ENCODE measurements at places on chromosomes 12 and 14.

- no peak for DNase-seq
Measured at GRCh38 chr12:89468648-89469326, 55.8 kb downstream of the GALNT4 start.

- no peak for DNase-seq
Measured at GRCh38 chr12:49044660-49045059, 15.9 kb downstream of the KMT2D start.

DNA sequence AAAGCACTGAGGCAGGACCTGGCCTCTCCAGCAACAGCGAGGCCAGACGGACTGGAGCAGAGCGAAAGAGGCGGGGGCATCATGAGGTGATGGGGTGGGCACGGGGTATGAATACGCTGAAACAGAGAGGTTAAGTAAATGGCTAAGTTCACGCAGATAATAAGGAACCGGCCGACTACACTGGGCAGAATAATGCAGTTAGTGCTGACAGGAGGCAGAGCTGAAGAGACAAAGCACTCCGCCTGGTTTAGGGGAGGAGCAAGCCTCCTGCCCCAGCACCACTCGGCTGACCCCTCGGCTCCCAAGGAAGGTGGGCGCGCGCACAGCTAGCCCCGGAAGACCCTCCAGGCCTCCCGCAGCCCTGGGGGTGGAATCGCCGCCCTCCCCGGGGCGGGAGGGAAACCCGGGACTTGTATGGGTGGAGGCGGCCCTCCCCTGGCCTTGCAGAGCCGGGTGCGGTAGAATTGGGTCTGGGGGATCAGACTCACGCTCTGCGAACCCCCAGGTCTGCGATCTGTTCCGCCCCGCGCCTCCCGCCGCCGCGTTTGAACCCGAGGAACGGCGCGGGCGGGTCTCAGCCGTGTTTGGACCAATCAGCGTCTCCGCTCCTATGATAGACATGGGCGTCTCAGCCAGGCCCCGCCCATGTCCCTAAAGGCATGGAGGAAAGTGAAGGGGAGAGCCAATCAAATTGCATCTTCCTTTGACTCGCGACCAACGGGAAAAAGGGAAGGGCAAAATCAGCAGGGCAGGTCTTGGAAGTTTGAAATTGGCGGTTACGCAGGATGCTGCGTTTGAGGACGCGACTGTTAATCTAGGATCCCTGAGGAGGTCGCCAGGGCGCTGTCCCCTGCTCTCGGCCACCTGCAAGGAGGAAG is at the start of gene CIT:
Gene CIT, minus strand, starts transcription at position 560 of the 878 bp plus-strand sequence. CDS start 1,152 bp downstream, outside the sequence.
- peak; percentile 71 for DNase-seq

DNA sequence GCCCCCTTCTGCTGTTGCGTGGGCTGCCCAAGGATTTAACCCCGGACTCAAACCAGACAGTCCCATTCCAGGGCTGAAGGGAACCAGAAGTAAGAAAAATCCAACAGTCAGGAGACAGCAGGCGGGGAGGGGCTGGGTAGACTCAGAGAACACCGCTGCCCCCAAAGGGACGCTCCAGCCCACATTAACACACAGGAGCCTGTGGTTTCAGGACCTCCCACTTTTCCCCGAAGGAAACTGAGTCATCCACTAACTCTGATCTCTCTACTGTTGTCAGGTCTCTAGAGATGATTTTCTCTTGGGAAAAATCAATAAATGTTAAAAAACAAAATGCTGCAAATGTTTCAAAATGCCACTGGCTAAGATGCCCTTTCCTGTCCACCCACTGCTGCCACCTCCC is 41.6 kb downstream of the FBXO21 start:
- no peak for DNase-seq

- no peak for DNase-seq
Measured at GRCh38 chr14:96727491-96727890, 69.7 kb upstream of the VRK1 start.

DNA sequence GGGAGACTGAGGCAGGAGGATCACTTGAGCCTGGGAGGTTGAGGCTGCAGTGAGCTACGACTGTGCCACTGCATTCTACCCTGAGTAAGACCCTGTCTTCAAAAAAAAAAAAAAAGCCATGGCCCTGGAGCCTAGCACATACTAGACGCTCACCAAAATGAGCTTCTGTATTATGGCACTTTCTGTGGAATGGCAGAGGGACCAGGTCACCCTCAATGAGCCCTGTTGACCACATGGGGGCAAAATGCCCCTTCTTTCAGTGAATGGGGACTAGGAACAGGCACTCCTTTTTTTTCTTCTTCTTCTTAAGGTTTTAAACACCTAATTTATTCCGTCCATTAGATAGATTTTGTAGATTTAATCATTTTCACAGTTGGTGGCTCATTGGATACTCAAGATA is 50.5 kb downstream of the FAM222A start:
- DNase-seq: no peak

DNA sequence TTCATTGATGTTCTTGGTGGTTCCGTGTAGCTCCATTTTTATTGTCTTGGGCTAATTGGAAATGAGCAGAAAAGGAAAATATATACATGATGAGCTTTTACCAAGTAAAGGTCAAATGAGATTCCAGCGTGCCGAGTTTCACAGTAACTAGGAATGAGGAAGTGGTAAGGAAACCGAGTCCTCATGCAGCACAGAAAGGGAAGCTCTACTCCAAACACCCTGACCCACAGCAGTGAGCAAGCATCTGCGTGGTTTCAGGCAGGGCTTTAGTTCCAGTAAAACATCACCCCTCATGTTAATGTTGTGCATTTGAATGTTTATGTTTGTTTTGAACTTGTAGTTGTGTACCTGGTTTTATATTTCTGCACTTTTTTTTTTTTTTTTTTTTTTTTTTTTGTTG is 208.0 kb downstream of the SLC41A2 start:
- no peak for DNase-seq

DNA sequence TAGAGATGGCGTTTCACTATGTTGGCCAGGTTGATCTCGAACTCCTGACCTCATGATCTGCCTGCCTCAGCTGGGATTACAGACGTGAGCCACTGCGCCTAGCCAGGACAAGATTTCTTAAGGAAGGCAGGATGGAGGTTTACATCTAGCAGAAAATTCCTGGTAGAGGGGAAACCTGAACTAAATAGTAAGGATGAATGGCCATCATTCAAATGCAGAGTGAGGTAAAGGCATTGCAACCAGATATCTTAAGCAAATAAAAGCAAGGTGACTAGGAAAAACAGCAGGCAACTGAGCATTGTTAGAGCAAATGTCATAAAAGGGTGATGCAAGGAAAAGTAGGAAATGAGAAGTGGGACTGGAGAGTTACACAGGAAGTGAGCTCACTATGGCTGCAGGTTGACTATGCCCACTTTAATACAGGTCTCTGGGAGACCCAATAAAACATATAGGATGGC is 133.0 kb downstream of the SOX5 start:
- no peak for DNase-seq

DNA sequence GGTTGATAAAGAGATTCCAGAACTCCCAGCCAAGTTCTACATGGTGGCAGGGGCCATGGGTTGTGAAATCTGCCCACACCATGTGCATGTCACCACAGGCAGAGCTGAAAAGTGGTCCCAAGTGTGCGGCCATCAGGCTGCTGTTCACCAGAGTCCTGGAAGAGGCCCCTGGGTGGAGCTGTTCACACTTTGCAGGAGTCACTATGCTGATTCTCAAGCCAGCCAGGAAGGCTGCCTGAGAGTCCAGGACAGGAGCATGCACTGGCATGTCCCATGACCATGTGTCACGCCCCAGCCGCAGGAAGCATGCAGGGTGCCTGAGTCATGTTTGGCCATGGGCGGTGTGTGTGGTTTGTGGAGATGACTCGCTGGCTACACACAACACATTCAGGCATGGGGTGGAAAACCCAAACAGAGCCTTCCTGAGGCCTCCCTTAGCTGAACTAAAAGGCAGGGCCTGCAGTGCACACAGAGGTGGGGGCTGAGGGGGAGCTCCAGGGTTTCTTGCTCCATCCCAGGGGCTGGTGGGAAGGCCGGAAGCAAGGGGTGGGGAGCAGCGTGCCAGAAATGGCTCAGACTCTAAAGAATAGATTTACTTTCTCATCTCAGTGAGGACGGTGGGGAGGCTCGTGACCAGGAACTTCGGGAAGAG is 19.4 kb downstream of the ABCB9 start:
- DNase-seq: peak; percentile 30

DNA sequence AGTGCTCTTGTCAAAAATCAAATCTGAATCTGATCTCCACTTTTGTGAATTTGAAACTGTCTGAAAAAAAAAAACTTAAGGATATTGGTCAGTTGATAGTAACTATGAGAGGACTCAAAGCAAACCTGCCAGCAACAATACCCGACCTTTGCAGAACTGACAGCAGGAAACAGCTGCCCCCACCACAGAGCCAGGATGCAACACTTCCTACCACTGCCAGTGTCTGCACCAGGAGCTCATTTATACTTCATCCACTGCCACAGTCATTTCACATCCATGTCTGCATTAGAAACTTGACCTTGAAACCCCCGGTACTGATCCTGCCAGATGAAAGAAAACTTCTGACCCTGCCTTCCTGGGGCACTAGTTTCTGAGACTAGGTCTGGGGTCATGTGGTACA is 27.4 kb upstream of the RXYLT1 start:
- no peak for DNase-seq

GRCh38 chr12:125683748-125684381 is 618.6 kb downstream of the AACS start:
- no peak for DNase-seq

- no peak for DNase-seq
Measured at GRCh38 chr12:3428631-3429030, 62.4 kb upstream of the PRMT8 start.

GRCh38 chr14:22194664-22195063 is 394.4 kb downstream of the DAD1 start:
- DNase-seq: no peak

DNA sequence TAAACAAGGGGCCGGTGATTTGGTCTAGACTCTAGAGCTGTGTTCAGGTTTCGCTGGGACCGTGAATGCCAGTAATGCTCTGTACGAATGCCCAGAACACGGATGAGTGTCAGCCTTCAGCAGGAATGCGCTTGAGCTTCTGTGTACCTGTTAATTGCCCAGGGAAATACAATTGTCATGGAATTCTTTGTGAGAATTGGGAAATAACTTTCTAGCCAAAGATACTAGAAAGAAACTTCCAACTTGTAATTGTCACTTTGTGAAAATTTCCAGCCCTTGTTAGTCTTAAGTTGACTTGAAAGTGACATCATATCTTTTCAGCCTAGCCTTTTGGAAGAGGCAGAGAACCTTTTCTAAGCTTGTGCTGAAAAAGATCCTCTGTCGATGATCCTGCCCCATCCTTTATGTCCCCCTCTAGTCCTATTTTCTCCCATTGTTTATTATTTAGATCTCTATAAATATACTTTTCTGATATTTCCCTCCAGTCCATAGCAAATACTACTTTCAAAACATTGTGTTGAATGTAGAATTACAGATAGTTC is 2.7 kb downstream of the CHST11 start:
- DNase-seq: no peak

GRCh38 chr12:58530742-58531062 is 389.6 kb downstream of the LRIG3 start:
- DNase-seq: no peak

DNA sequence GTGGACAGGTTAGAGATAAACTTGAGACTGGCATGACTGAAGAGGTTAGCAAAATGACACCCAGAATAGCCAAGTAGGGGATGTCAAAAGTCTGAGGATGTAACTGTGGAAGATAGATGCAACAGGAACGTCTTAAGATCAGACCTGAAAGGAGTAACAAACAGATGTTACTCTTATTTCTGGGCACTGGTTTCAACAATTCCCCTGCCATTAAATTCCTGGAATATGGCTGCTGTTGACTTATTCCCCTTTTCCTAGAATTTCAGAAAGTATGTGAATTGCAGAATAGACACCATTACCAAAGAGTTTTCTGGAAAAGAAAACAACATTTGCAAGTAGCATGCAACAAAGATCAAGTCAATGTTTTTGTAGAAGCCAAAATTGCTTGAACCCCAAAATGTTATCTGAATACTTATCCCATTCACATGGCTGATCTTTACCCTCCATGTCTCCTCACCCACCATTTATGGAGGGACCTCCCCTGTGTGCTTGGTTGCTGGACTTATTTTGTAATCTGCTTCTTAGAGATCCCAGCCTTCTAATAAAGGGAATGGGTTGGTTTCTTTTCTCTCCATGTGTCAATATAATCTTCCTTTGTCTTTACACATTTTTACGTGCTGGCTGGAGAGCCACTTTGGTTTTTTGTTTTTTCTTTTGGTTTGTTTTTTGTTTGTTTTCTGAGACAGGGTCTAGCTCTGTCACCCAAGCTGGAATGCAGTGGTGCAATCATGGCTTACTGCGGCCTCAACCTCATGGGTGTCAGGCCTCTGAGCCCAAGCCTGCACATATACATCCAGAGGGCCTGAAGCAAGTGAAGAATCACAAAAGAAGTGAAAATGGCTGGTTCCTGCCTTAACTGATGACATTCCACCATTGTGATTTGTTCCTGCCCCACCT is 57.0 kb downstream of the BBS10 start:
- DNase-seq: no peak

DNA sequence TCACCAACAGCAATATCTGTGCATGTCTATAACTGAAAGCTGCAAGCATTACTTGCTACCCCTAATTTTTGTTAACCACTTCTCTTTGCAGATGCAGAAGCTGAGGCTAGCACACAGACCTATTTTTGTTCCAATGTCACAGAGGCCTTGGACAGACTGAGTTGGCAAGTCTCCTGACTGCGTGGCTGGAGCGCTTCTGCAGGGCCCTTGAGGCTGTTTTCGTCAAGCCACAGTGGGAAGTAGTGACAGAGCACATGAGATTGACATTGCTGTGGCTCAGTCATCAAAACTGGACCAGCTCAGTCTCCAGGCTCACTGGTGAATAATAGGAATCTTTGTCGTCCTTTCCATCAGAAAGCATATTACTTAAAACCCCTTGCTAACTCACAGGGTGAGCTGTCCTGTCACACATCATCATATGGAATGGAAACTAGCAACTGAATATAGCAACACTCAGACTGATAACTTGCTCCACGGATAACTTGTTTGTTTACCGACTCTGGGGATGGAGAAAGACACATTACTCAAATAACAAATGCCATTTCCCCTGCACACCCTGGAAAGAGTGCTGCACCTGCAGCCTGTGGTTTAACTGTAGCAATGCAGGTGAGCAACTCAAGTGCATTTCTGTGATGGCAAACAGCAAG is 43.6 kb upstream of the DDX11 start:
- DNase-seq: peak; percentile 48

DNA sequence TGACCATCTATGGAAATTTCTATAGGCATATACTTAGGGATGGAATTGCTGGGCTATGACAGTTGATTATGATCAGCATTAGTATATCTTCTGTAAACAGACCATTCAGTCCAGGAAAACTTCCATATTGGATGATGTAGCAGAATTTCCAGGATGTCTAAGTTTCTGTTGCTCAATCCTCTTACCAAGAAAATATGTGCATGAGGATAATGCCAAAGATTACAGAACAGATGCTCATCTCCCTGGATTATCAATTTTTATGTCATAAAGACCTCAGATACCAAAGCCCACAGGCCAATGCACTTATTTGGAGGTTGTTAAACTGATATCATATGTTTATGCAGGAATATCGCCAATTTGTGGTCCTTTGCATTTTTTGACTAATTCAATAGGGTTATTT is 354.4 kb upstream of the FLRT2 start:
- DNase-seq: no peak

- no peak for DNase-seq
Measured at GRCh38 chr12:76219806-76220205, 128.4 kb downstream of the BBS10 start.

- DNase-seq: peak; percentile 65
Measured at GRCh38 chr14:67517083-67517482, 16.0 kb upstream of the PLEKHH1 start.

Data from amygdala (tissue), 56 donors.